Left lobe of liver (tissue), 2 donors: ENCODE measurements at places on chromosomes 7 and 10. TPM values are rescaled to one million over a fixed set of nuclear protein-coding genes. Genes with fewer than 3 reads are reported as not detected.

DNA sequence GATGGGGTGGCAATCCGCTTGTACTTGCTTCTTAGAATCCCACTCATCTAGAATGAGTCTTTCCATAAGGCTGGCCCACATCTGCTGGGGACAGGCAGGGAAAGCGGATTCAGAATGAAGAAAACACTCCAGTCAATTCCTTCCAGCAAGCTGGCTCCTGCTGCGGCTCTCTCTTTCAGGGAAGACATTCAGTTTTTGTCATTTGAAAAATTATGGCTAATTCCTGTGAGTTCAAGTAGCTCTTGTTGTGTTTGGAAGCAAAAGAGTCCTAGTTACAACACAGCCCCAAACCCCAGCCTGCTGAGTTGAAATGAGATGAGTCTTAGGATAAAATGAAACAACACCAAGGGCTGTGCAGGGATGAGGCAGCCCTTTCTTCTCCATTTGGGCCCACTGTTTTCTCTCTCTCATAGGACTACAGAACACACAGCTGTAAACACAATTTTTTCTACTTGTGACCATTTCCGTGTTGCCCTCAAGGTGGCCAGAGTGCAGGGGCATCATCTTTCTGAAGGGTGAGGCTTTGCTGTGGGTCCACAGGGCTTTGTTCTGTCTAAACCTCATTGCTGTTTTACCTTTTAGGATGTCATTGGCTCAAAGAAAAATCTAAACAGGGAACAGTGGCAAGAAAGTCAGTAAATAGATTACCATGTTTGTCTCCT is 90.8 kb upstream of the EEPD1 start:
- no peak for DNase-seq

GRCh38 chr10:33157103-33157502 is 177.4 kb downstream of the NRP1 start:
- no peak for DNase-seq

- DNase-seq, result no peak
Observed at GRCh38 chr7:117412946-117413559, 14.2 kb downstream of the ASZ1 start.

- DNase-seq, result no peak
Observed at GRCh38 chr10:124647421-124648130, 96.6 kb downstream of the FAM53B start.

DNA sequence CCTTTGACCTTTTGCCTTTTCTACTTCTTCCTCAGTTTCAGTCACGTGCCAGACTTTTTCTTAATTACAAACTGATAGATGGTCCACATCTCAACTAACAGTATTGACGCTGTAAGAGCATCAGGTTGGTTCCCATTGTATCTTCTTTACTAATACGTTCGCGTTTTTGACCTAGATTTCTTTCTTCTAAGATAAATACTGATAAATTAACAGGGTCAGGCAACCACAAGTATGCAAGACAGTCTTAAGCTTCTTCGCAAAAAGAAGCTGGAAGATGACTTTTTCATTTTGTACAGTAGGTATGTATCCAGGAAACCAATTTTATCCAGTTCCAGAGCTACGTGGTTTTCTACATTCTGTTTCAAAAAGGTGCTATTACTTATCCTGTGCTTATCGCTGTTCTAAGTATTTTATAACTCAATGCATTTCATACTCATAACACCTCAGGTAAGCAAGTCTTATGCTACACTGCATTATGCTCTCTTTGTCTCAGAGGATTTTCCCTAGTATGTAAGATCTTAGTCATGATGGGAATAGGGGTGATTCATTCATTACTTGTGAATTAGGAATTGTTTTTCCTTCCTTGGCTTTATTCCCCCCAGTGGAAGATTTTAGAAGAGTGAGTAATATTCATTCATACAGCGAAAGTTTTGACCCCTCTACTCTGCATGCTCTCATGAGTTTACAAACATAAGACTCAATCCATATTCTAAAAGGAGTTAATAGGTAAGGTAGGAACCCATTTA is 955 bp downstream of the DUS4L start:
- no peak for DNase-seq

DNA sequence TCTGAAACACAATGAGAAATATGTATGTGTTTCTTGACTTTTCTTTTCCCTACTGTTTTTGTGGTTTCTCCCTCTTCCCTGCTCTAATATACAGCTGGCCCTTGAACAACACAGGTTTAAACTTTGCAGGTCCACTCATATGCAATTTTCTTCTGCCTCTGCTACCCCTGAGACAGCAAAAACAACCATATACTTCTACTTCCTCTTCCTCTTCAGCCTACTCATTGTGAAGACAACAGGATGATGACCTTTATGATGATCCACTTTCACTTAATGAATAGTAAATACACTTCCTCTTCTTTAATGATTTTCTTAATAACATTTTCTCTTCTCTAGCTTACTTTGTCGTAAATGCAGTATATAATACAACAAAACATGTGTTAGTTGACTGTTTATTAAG is 35.0 kb upstream of the DGKB start:
- DNase-seq, result no peak

- no peak for DNase-seq
Observed at GRCh38 chr7:98307971-98308466, 26.5 kb downstream of the BRI3 start.

DNA sequence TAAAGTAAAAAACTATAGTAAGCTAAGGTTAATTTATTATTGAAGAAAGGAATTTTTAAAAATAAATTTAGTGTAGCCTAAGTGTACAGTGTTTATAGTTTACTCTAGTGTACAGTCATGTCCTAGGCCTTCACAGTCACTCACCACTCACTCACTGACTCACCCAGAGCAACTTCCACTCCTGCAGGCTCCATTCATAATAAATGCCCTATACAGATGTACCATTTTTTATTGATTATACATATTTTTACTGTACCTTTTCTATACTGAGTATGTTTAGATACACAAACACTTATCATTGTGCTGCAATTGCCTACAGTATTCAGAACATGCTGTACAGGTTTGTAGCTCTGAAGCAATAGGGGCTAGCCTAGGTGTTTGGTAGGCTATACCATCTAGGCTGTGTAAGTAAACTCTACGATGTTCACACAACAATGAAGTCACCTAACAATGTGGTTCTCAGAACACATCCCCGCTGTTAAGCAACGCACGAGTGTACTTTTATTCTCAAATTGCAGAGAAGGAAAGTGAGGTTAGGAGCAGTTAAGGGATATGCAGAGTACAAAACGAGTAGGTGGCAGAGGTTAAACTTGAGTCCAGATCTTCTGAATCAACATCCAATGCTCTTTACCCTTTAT is 38.9 kb upstream of the PLCE1 start:
- no peak for DNase-seq

CTNNA3 gene
- total RNA-seq, result 1.5 TPM

GRCh38 chr7:22176791-22177412 is 180.1 kb downstream of the RAPGEF5 start:
- DNase-seq, result no peak

- no peak for DNase-seq
Observed at GRCh38 chr10:122124808-122125207, 135.8 kb downstream of the TACC2 start.

- DNase-seq, result no peak
Observed at GRCh38 chr7:6237011-6237410, 35.4 kb downstream of the CYTH3 start.

PAPOLB gene
- not detected for total RNA-seq

DNA sequence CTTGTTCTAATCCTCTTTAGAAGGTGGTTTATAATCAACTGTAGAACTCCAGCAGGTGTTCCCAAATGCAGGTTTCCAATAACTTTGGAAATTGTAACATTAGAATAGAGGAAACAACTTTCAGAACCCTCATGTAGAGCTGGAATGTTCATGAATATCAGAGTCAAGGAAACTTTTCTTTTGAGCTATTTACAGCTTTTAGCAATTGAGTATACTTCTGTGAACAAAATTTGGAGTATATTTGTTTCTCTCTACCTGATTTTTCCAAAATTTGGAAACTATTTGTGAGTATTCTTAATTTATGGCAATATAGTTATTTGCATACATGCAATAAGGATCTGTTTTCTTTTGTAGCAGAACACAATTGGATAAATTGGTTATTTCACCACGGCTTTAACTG is 2.8 kb upstream of the CFAP43 start:
- no peak for DNase-seq

RAMP3 gene
- 5.8 TPM for total RNA-seq

C7orf57 gene
- total RNA-seq, result not detected

SPDYE2B gene
- total RNA-seq, result not detected

MRC1 gene
- total RNA-seq, result 30.9 TPM
